ENCODE measurements at places on chromosomes 2 and 18.

DNA sequence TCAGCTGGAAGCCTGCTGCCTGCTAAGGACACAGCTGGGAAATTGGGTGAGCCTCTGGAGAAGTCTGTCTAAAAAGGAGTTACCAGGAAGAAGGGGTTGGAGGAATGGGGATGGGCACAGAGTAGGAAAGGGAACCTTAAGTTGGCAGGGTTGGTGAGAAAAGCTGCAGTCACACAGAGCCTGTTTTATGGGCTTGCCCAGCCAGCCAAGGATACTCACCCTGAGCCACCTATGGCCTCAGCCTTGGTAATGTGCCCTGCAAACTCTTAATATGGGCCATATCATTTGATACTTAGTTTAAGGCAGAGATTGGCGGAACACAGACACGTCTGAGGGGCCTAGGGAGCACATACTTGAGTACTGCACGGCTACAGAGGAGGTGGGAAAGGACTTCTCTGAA is 418.3 kb upstream of the RAB12 start:
- DNase-seq, result no peak

- DNase-seq, result no peak
These were observed 27.0 kb upstream of the INO80D start for GRCh38 chr2:206112846-206113547.

DNA sequence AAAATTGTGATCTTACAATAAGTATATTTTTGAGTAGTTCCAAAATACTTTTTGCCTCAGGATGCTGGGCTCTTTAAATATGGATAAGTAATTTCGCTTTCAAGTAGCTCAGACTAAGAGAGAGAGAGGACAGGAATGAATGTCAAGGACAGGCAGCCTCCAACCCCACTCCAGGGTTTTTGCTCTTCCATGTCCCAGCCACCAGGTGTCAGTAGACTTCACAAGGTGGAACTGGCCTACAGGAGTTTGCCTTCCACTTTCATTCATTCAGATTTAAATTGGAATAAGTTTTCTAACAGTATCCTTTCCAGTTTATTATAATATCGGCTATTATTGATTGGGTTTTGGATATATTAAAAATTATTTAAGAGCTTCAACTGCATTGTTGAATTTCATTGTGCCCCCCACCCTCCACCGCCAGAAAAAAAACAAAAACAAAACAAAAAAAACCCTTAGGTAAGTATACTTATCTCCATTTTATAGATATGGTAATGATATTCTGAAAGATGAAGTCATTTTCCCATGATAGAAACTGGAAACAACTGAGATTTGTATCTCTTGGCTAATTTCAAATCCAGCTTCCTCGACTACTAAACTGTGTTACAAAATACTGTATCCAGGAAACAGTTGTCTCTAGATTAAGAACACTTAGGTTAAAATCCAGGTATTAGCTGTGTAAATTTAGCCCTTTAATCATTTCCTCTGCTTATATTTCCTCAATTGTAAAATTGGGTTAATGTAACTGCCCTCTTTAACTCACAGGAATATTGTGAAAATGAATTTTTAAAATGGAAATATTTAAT is 793.1 kb downstream of the ERBB4 start:
- DNase-seq, result peak; percentile 86

DNA sequence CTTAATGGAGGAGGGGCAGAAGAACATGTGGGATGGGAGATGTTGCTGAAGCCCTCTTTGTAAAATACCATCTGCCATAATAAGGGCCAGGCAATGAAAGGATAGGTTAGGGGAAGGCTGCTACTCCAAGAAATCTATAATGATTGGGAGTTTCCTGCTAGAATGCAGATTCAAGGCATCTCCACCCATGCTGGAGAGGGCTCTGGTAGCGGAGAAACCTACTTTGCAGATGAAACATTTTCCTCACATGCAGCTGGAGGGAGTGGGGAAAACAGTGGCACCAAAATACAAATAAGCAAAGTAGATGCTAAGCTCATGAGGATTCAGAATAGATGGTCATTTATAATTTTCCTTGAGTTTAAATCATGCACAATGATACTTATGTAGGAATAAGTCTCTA is 82.3 kb upstream of the GCFC2 start:
- DNase-seq, result no peak

GRCh38 chr2:110735366-110735765 is 3.0 kb downstream of the ACOXL start:
- peak; percentile 28 for DNase-seq
